Heart right ventricle (tissue), 16 donors: ENCODE measurements at places on chromosomes 16 and 17.

DNA sequence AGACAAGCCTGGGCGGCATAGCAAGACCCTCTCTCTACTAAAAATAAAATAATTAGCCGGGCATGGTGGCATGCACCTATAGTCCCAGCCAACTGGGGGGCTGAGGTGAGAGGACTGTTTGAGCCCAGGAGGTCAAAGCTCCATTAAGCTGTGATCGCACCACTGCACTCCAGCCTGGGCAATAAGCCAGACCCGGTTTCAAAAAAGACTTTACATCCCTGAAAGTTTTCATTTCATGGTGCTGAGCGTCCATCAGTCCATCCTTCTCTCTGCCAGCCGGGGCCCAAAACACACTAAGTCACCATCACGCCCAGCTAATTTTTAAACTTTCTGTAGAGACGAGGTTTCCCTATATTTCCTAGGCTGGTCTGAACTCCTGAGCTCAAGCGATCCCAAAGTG lies 10.6 kb downstream of the RAB40B start:
- DNase-seq = no peak

- no peak for DNase-seq
These were observed 34.2 kb upstream of the IRX3 start for GRCh38 chr16:54320697-54321340.

DNA sequence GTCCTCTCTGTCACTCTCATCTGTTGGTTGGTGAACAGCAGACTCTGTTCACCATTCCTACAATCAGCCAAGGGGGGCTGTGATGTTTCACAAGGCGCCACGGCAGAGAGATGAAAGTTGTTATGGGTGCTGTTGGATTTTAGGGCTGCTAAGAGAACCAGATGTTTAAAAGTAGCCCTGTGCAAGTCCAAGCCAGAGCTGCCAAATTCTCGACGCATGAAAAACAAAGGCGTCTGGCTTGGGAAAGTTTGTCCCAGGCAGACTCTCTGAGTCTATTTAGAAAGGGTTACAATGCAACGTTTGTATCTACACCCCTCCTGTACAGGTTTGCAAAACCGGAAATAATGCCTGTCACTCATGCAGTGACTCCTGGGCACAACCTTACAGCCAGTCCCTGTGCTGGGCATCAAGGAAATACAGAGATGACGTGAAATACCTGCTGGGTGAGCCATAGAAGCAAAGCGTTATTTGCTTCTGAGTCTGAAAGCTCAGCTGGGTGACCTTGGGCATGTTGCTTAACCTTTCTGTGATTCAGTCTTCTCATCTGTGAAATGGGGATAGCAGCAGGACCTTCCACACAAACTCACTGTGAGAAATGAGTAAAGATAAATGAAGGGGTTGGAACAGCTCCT lies 74.8 kb downstream of the XYLT1 start:
- no peak for DNase-seq

GRCh38 chr16:85897382-85897781 lies 1.6 kb upstream of the IRF8 start:
- no peak for DNase-seq

DNA sequence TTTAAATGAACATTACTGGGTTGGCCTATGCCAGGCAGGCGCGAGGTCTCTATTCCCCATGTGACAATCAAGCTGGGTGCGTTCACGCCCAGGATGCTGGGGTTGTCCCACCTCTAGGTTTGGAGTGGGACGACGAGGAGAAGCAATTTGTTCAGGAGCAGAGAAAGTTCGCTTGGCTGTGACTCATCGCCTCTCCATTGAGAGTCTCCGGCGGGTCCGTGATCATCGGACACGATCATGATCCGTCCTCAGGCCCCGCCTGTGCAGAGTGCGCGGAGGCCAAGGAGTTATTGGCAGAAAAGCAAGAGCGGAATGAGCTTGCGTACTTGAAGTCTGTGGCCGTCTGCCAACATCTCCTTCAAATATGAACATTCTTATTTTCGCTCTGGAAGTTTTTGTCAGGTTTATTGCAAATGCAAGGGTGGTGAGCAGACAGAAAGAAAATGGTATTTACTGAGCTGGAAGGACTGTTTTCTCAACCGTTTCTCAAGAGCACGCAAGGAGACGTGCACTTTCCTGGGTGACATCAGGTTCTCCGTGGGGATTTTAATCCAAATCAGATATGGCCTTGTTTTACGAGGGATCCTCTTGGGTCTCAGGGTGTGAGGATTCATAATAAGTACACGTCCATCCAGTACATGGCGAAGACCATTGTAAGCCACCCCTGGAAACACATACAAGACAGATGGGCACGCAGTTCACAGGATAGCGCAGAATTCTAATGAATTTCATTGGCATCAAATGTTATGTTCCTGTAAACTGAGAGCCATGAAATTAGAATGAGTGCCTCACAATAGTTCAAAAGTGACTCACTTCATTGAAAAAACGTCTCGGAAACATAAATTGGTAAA lies 70.1 kb upstream of the CREBBP start:
- DNase-seq = peak; percentile 81

DNA sequence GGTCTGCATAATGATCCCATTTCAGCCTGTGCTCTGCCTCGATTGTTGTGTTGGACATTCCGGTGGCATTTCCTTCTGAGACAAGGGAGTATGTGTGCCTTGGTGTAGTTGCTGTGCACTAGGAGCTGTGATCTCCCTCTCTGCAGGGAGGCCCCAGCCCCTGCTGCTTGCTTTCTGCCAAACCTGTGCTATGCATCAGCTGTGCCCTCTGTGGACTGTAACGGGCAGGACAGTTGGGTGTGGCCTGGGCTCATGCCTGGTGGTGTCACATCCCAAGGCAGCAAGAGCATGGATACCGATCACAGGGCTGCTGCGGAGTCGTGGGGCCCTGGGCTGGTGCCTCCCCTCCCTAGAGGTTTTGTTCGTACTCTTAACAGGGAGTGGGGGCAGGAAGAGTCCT lies 3.8 kb upstream of the JPT2 start:
- no peak for DNase-seq

GRCh38 chr16:31451681-31452351 lies 7.5 kb upstream of the ARMC5 start:
- peak; percentile 47 for DNase-seq

- DNase-seq = no peak
These were observed 740 bp downstream of the AATF start for GRCh38 chr17:36949461-36949927.

DNA sequence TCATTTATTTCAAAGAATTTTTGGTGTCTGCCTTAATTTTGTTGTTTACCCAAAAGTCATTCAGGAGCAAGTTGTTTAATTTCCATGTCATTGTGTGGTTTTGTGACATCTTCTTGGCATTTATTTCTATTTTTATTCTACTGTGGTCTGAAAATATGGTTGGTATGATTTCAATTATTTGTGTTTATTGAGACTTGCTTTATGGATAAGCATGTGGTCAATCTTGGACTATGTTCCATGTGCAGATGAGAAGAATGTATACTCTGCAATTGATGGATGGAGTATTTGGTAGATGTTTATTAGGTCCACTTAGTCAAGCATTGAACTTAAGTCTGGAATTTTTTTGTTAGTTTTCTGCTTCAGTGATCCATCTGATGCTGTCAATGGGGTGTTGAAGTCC lies 383.0 kb downstream of the PMP22 start:
- DNase-seq = no peak

DNA sequence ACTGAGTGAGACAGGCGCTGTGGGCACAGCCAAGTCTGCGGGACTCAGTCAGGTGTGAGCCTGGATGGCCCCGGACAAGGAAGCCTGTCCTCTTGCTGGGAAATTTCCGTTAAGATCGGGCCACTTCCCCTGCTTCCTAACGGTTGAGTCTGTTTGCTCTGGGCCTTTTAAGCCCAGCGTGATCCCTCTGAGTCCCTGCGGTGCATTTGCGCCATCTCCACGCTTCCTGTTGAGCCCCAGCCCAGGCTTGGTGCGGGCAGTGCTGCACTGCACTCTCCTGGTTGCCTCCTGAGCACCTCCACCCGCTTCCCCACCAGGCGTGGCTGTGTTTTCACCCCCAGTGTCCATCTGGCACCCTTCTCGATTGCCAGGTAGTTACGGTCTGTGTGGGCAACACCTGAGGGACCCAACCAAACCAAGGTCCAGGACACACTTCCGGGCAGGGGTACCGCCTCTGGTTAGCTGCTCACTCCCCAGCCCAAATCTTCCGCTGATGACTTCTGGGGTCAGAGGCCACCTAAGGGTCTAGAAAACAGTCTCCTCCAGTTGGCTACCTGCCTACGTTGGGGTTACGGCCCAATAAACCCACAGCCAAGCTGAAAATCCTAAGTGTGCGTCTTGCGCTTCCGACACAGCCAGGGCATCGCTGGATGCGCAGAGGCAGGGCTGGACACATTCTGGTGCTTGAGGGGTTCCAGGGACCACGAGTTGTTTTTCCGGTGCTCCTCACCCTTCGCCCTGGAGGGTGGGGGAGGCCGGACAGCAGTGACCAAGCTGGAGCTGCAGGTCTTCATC lies 1.4 kb upstream of the SLC25A10 start:
- peak; percentile 22 for DNase-seq

DNA sequence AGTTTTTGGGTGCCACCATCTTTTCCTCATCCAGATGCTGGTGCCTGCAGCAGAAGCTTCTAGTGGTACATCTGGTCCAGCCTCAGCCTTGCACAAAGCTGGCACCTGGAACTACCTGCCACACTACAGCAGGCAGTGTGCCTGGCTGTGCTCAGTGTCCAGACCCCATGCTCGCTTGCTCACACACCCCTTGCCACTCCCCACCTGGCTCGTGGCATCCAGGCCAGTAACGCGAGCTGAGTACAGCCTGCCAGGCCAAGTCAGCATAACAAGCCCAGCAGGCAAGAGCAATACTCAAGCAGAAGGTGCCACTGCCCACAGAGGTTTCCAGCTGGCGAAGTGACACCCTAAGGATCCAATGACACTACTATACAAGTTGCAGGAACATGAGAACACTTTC lies 29.7 kb upstream of the KIF2B start:
- no peak for DNase-seq

- no peak for DNase-seq
These were observed 50.5 kb upstream of the KDM8 start for GRCh38 chr16:27152801-27153200.
